Retina (tissue), 1 donor: ENCODE measurements at places on chromosomes 7 and 10.

GRCh38 chr7:71787513-71787912 lies 624.6 kb downstream of the CALN1 start:
- DNase-seq = no peak

- no peak for DNase-seq
Measured at GRCh38 chr7:79872176-79872575, 262.5 kb upstream of the GNAI1 start.

- no peak for DNase-seq
Measured at GRCh38 chr10:128103229-128103714, 23.0 kb downstream of the MKI67 start.

DNA sequence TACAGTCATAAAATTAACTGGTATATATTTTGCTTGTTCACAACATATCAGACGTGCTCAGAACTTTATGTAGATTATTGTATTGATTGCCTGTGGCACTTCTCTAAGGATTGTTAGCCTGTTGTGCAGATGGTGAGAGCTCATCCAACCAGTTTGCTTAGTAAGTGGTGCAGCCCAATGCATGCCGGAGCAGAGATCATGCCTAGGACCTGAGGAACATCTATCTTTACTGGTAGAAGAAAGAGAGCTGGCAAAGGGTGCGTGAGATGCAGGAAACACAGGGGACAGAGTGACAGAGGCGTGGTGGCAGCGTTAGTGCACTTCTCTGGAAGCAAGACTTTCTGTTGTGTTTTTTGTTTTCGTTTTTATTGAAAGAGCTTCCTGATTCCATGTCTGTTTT lies 35.9 kb downstream of the CCM2 start:
- no peak for DNase-seq

GRCh38 chr7:113705439-113705838 lies 213.4 kb downstream of the PPP1R3A start:
- DNase-seq = no peak

DNA sequence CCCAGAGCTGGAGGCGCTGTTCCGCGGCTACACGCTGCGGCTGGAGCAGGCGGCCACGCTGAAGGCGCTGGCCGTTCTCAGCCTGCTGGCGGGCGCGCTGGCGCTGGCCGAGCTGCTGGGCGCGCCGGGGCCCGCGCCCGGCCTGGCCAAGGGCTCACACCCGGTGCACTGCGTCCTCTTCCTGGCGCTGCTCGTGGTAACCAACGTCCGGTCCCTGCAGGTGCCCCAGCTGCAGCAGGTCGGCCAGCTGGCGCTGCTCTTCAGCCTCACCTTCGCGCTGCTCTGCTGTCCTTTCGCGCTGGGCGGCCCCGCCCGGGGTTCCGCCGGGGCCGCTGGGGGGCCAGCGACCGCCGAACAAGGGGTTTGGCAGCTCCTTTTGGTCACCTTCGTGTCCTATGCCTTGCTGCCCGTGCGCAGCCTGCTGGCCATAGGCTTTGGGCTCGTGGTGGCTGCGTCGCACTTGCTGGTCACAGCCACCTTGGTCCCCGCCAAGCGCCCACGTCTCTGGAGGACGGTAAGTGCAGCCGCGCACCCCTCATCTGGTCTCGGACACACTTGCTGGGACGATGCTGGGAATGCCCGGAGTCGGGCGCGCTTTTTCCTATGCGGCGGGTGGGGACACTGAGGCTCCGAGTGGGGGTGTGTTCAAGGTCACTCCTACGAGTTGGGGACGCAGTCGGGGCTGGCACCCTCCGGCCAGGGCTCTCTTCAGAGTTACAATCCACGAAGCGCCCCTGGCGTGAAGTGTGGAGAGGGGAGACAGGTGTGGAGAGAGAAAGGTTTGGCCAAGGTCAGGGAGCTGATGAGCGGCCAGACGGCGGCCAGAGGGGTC lies 717 bp downstream of the ADCY1 start:
- peak; percentile 78 for DNase-seq

DNA sequence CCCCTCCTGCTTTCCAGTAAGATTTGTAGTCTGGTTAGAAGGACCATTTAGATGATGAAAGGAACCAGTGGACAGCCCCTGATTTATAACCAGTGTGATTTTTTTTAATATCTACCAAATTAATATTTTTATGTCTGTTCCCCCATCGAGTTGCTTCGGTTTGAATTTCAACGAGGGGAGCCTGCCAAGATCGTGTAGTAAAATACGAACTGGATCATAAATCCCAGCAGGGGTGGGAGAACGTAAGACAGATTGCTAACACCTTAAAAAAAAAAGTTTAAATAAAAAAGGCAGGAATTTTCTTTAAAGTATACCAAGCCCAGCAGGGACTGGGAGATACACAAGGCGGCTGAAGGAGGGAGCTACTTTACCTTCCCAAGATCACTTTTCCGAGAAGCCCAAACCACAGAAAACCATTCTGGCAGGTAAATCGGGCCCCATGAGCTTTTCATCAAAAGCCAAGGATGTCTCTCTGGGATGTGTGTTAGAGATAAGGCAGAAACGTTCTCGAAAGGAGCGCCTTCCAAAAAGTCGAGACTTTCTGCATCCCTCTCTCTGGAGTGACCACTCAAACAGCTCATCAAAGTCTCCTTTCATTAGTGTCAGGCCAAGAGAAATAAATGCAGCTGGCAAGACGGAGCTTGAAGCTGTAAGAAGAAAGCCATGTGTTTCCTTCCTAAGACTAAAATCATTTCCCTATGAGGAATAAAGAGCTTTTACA lies 270.5 kb upstream of the NFE2L3 start:
- DNase-seq = no peak

DNA sequence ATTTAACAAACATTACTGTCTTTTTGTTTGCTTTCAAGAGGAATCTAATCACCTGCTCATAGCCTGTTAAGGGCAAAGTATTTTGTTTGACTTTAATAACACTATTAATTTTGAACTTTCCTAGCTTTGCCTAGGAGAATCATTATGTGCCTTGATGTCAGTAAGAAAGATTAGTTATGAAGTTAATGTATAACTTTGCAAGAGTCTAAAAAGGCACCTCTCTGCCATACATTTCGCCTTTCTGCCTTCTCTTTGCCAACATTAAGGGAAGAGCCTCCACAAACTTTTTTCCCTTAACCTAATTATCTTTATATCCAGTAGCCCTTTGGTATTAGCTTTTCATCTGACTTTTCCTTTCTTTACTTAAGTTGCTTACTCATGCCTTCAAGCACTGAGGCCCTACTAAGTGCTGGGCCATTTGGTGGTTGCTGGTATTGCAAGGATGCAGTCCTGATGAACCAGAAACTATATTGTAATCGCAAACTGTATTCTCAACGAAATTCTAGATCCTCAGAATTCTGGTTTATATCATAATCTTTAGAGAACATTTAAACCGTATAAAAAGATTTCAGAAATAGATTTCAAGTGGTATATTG lies 108.5 kb downstream of the SND1 start:
- DNase-seq = no peak

DNA sequence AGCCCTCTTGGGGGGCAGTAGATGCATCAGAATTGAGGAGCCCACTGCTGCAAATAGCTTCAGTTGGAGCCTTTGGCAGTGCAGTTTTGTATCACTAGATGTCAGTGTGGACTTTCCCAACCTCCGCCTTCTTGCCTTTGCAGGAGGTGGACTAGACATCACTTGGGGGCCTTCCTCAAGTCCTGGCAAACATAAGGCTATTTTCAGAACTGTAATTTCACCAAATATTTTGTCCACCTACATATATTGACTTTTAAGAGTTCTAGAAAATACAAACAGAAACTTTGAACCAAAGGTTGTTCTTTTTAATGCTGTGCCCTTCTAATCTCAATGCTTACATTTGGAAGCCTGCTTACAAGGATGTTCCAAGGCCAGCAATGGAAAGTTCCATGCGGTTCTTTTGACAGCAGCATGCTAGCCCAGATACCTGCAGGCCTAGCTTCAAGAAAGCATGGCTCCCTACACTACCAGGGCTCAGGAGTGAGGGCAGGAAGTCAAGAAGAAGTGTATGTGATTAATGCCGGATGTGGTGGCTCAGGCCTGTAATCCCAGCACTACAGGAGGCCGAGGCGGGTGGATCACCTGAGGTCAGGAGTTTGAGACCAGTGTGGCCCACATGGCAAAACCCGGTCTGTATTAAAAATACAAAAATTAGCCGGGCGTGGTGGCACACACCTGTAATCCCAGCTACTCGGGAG lies 8.0 kb upstream of the ZNRF2 start:
- DNase-seq = peak; percentile 70

- no peak for DNase-seq
Measured at GRCh38 chr10:103713676-103714075, 141.7 kb downstream of the SH3PXD2A start.

DNA sequence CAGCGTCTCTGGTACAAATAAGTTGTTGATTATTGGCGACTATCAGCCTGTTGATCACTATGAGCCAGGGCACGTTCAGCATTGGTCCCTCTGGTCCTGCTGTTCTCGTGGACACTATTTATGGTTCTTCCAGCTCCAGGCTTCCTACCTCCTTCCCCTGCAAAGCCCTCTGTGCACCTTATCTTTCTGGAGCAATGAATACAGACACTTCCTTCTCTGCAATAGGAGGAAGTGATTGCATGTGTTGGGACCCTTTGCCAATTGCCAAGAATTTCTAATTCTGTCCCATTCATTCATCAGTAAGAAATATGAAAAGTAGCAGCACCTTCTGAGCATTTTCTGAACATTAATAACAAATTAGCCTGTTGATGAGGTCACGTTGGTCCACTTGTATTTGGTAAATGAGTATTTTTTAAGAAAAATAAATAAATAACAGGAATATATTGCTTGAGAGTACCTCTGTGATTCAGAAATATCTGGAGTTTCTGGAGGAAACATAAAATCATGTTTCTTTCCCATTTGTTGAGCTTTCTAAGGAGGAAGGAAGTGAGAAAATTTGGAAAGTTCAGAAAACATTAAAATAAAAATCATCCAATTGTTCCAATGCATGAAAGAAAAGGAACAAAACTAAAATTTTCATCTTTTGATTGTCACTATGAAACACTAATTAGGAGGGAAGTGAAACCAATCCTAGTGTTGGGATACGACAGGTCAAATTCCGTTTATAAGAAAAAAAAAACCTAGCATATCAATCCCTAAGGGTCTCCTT lies 259.1 kb upstream of the KLF6 start:
- DNase-seq = no peak

DNA sequence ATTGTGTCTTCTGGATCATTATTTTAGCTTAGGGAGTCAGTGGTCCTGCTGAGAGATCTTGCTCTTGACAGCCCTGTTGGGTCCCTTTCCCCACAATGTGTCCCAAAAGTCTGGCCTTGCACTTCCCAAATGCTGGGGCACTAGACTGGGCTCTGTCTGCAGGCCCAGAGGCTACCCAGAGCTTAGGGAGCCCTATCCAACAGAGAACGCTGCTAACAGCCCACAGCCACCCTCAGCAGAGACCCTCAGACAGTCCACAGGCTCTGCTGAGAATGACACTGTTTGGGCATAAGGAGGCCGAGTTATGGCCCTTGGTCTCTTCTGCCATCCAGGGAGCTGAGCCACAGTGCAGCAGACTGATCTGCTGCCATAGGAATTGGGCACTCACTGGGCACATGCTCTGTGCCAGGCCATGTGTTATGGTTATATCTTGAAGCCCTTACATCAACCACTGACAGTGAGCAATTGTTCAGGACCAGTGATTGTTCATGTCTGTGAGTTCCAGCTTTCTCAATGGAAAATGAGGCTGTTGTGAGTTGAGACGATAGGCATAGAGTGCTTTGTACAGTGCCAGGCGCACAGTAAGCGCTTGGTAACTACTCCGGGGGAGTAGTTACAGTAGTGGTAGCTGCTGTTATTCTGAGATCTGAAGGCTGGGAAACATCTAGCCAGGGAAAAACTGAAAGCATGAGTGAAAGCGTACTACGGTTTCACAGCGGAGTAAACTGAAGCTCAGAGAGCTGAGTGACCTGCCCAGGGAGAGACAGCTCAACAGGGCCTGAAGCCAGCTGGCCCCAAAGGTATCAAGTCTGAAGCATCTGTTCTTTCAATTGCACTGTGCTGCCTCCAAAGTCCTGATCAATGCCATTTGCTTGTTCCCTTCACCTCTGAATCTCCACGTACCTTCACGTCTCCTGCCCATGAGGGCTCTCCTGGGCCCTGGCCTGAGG lies 77.6 kb upstream of the PRLHR start:
- no peak for DNase-seq

GRCh38 chr10:132522521-132523411 lies 14.8 kb upstream of the INPP5A start:
- no peak for DNase-seq

DNA sequence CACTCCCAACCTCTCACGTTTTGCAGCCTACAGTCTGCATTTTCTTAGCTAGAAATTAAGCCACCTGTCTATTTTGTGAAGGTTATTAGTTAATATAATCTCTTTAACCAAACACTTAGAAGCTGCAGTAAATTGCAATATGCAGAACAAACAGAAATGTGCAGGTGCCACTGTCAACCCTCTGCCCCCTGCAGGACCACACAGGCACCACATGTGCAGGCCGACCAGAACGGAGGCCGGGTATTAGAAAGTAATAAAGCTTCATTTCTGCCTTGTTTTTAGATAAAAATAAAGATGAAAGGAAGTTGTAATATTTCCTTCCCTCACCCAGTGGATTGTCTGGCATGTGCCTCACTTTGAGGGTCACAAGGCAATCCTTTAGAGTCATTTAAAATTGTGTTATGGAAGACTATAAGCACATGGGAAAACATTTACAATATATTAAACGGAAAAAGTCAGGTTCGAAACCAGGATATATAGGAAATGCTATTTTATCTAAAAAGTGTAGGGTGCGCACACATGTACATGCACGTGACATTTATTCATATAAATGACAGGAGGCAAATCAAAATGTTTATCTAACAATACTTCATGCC lies 158.2 kb downstream of the ARHGAP12 start:
- peak; percentile 42 for DNase-seq

GRCh38 chr10:99781734-99782429 lies 558 bp upstream of the ABCC2 start:
- DNase-seq = no peak

GRCh38 chr10:110016039-110016438 lies 8.3 kb downstream of the ADD3 start:
- DNase-seq = peak; percentile 41

- DNase-seq = no peak
Measured at GRCh38 chr7:2487586-2488271, 11.5 kb upstream of the GRIFIN start.

- DNase-seq = no peak
Measured at GRCh38 chr7:18076461-18076860, 48.8 kb upstream of the PRPS1L1 start.
